Pons (tissue), 1 donor: ENCODE measurements at places on chromosomes 6 and 20.

GRCh38 chr6:113120224-113120581, 736.9 kb upstream of the MARCKS start:
- DNase-seq: no peak

- DNase-seq: no peak
Measured at GRCh38 chr20:54362283-54362682, 113.1 kb upstream of the DOK5 start.

DNA sequence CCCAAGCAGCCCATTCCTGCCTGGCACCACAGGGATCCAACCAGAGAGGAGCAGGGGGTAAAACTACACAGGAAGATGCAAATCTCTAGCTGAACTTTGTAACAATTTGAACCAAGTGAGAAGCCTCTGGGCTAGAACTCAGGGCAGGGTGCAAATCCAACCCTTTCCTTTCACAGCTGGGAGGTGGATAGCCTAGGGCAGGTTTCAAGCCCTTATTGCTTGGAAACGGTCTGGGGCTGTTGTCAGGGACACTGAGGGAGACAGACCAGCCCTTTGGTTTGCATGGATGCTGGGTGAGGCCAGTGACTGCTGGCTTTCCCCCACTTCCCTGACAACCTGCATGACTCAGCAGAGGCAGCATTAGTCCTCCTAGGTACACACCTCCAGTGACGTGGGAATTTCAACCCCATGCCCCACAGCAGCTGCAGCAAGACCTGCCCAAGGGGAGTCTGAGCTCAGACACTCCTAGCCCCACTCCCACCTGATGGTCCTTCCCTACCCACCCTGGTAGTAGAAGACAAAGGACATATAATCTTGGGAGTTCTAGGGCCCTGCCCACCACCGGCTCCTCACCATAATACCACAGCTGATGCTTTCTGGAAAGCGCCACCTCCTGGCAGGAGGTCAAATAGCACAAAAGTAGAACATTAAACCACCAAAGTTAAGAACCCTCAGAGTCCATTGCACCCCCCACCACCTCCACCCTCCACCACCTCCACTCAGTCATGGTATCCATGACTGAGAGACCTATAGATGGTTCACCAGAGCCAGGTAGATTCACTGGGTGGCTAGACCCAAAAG, 797.7 kb upstream of the MAN1A1 start:
- no peak for DNase-seq

- no peak for DNase-seq
Measured at GRCh38 chr6:141248021-141248799, 884.5 kb upstream of the GJE1 start.

GRCh38 chr6:7468382-7469081, 72.9 kb upstream of the DSP start:
- no peak for DNase-seq

GRCh38 chr6:134593887-134594286, 276.0 kb upstream of the SGK1 start:
- peak; percentile 96 for DNase-seq

- DNase-seq: no peak
Measured at GRCh38 chr6:40131675-40132074, 197.4 kb upstream of the MOCS1 start.

- DNase-seq: no peak
Measured at GRCh38 chr20:35284992-35285805, 627 bp upstream of the EIF6 start.

DNA sequence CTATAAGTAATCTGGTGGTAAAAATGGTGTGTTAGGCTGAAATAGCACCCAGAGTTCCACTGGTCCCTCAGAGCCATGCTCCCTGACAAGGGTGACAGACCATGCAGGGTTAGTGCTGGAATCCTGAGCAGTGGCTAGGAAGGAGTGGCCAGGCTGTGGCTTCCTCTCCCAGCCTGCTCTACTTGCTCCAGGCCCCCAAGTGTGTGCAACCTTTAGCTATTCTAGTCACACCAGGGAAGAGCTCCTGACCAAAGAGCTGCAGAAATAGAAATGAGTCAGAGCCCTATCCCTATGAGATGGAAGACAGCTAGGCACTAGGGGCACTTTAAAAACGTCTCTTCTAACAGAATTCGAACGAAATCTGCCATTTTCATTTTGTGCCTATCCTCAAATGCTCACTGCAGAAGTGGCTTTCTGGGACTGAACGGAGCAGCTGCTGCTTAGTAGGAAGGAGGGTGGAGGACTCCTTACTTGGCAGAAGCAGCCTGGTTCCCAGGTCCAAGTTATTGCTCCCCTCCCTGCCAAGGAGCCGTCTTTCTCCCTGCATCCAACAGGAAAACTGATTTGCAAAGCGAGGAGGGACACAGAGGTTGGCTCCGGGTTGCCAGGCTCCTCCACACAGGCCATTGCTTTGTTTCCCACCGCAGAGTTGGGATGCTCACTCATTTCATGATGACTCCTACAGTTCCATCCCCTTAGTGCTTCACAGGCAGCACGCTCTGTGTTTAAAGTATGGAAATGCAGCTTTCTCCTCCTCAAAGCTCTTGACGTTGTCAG, 754.5 kb downstream of the C6orf118 start:
- DNase-seq: peak; percentile 30

DNA sequence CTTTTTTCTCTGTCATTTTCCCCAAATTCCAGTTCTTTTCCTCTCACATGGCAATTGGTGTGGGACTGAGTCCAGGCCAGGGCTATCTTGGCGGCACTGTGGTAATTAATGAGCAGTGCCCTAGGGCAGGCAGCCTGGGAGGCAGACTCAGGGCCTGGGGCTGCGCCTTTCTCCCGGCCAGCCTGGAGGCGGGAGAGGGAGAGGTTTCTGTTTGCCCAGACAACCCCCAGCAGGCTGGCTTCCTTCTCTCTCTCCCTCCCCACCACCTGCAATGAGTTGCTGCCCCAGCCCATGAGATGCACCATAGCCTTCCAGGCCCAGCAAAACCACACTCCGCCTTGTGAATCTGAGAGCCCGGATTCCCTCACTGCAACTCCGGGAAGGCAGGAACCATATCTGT, 15.1 kb upstream of the CCDC167 start:
- DNase-seq: no peak

DNA sequence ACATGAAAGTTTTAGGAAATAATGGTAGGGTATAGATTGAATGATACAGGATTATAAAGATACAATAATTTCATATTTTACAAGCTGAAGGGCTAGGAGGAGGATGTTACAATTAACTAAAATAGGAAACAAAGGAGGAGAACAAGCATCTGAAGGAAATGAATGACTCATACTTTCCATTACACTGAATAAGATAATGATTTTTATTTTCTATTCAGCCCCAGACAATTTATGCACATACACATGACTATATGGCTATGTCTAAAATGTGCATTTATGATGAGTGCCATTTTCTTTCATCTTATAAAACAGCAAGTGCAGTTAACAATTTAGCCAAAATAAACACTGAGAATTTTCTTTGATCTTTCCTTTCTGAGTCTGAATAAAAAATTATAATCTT, 994.6 kb upstream of the ADGRB3 start:
- DNase-seq: no peak

DNA sequence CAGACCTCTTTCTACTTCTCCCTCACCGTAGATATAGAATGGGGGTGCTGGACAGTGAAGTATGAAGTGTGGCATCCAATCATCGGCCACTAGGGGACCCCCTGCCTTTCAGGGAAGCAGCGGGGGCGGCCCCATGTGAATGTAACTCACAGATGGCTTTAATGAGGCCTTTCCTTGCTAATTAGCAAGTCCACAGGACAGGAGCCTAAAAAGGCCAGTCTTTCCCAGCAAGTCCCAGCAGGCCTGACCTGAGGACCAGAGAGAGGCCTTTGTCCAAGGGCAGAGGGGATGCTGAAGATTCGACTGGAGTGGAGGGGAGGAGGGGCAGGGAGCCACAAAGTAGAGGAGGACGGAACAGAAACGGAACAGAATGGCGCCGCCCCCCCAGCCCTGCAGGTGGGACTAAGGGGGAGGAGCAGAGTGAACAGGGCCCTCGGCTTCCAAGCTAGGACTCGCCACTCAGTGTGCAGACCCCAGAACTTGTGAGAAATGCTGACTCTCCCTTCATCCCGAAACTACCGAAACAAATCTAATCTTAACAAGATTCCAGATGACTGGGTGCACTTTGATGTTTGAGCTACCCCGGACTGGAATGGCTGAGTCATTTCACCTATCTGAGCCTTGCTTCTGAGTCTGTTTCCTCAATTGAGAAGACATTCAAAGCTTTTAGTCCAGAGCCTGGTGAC, 5.8 kb downstream of the C6orf132 start:
- DNase-seq: no peak

- DNase-seq: no peak
Measured at GRCh38 chr6:5084781-5085647, at the start of gene PPP1R3G. TSS of gene PPP1R3G (plus strand) at chr6:5085341. CDS start at chr6:5085486, 145 bp downstream.

- no peak for DNase-seq
Measured at GRCh38 chr20:53824779-53825178, 231.1 kb upstream of the ZNF217 start.

- no peak for DNase-seq
Measured at GRCh38 chr20:11271920-11272594, 598.3 kb upstream of the JAG1 start.

GRCh38 chr6:23526526-23526925, 599.5 kb upstream of the NRSN1 start:
- no peak for DNase-seq

- DNase-seq: no peak
Measured at GRCh38 chr6:148306286-148306685, 36.4 kb upstream of the SASH1 start.

- peak; percentile 23 for DNase-seq
Measured at GRCh38 chr6:158718461-158719046, 68.7 kb downstream of the SYTL3 start.

DNA sequence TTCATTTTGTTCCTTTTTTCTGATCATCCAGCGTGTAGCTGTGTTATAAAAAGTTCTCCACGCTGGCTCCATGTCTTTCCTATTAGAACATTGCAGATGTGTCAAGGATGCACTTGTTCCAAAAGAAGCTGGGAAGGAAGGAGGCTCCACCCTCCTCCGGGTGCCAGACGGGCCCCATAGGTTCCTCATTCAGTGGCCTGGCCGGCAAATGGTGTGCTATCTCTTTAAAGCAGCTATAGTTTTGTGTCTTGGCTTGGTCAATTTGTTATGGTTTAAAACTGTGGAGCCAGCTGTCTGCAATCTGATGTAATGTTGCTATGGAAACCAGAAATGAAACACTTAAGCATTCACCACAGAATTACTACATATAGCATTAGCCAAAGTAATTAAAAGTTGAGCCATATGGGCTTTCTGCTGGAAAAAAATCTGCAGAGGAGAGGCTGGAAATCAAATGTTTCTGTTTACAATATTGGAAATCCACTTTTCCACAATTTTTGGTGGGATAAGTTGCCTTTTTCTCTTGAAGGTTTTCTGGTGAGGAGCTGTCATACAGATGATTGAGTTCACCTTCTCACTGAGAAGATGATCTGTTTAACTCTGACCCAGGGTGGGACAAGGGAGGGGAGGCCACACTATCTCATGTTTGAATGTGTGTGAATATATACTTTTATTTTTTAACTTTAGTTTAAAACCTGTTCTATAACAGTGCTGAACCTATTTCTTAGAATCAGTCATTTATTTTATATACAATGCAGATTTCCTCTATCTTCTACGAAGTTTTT, 167.4 kb downstream of the SASH1 start:
- no peak for DNase-seq

GRCh38 chr6:168948002-168948401, 305.6 kb downstream of the THBS2 start:
- DNase-seq: no peak

- DNase-seq: no peak
Measured at GRCh38 chr6:77425216-77425615, 38.1 kb downstream of the HTR1B start.

DNA sequence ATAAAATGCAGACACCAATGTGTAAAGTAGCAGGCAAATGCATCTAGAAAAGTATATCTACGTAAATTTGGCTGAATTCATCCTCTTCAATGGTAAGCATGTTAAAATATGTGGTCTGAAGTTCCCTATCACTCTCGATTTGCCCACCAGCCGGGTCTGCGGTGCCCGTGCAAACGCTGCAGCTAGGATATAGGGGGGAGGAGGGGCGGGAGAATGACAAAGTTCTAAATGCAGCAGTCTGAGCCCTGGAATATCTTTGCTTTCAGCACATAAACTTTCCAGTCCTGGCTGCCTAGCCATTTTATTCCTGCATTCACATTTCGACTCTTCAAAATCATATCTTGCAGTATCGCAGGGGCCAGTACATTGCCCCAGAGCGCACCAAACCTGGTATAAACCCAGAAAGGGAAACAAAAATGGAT, 708 bp downstream of the NRN1 start:
- DNase-seq: no peak

DNA sequence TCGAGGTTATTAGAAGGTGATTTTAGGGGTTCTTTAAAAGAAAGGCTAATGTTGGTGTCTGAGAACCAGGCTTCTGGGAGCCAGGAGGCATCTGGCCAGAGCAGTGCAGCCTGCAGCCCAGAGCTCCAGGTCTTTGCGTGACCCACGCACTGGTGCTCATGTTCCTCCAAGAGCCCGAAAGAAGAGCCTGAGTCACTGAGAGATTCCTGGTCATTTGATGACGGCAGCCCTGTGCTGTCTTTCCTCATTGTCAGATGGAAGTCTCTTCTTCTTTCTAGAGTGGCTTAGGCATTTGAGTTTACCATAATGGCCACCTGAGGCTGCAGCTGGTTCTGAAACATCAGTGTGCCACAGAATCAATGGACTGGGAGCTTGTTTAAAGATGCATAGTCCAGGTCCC, 46.4 kb downstream of the CD109 start:
- no peak for DNase-seq

DNA sequence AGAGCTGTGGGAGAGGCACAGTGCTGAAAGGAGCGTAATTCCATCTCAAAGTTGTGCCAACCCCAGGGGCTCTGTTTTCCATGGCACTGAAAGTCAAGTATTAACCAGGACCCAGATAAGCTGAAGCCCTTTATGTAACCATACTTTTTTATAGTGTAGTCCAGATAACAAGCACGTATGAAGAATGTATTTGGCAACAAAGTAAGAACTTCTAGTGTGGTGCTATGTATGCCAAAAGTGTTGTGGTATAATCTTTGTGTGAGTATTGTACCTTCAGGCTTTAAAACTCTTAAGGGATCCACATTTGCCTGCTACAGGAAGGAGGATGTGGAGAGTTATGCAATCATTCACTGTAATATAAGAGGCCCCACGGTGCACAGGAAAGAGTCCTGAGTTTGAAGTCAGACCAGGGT, 129.4 kb downstream of the IBTK start:
- no peak for DNase-seq

GRCh38 chr6:135519348-135519747, 21.8 kb upstream of the AHI1 start:
- no peak for DNase-seq

GRCh38 chr20:59124296-59125029, 39.2 kb upstream of the ZNF831 start:
- peak; percentile 15 for DNase-seq

DNA sequence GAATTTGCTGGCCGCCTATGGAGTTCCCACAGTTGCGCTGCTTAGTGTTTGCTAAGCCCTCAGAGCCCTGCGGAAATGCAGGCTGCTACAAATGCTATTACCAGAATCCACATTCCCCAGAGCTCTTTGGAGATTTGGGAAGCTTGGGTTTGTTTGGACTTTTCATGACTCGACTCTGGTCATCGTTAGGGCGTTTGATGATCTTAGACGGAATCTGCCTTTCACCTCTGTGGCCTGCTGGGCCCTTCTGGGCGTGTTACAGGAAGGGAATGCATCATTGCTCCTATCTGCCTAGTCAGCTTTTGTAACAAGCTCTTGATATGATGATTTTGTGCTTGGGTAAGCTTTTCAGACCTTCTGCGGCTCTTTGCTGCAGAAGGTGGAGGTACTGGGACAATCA, 50.8 kb downstream of the EYA2 start:
- no peak for DNase-seq

GRCh38 chr20:46232539-46232938, 75.8 kb downstream of the CDH22 start:
- DNase-seq: no peak

GRCh38 chr6:149223904-149224351, 93.6 kb upstream of the TAB2 start:
- DNase-seq: no peak
